ENCODE measurements at places on chromosomes 6 and 20. TPM values are rescaled to one million over a fixed set of nuclear protein-coding genes. Genes with fewer than 3 reads are reported as not detected.
A peak's percentile ranks its signal among the peaks of the same experiment; 100 is the strongest.

GRCh38 chr20:21640556-21640955 is 64.9 kb upstream of the PAX1 start:
- no peak for DNase-seq

Gene BPIFB2
- not detected for total RNA-seq

GRCh38 chr20:11672959-11673358 is 244.7 kb upstream of the BTBD3 start:
- no peak for DNase-seq

Gene LKAAEAR1
- not detected for total RNA-seq

GRCh38 chr20:19768325-19768842 is 10.3 kb downstream of the RIN2 start:
- DNase-seq = no peak

Gene SLC35D3
- total RNA-seq = 0.12 TPM

Gene SLC35F1
- 6.1 TPM for total RNA-seq

DNA sequence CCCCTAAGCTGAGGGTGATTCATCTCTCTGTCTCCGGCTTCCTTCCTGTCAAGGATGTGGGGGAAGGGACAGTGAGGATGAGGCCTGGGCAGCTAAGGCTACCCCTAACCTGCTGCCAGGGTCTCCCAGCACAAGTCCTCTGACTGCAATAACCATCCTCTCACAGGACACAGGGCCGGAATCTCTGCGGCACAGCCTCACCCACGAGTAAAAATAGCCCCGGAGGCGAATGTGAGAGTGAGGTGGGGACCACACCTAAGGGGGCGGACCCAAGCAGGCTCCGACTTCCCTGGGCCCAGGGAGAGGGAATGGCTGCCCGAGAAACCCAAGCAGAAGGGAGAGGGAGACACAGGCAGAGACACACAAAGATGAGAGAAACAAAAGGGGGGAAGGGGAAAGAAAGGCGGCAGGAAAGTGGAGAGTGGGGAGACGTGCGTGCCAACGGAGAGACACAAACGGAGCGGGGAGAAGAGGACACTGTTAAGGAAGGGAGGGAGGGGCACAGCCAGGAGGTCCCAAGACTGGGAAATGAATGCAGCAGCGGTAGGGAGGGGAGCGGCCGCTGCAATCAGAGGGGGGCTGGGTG is 1.4 kb downstream of the CLIC1 start:
- peak; percentile 83 for DNase-seq

Gene OR12D3
- total RNA-seq = not detected
